ENCODE measurements at places on chromosomes 6 and 20. TPM values are rescaled to one million over a fixed set of nuclear protein-coding genes. Genes with fewer than 3 reads are reported as not detected.

FRK gene
- 5.9 TPM for total RNA-seq

C6orf52 gene
- total RNA-seq: 1.3 TPM

DNA sequence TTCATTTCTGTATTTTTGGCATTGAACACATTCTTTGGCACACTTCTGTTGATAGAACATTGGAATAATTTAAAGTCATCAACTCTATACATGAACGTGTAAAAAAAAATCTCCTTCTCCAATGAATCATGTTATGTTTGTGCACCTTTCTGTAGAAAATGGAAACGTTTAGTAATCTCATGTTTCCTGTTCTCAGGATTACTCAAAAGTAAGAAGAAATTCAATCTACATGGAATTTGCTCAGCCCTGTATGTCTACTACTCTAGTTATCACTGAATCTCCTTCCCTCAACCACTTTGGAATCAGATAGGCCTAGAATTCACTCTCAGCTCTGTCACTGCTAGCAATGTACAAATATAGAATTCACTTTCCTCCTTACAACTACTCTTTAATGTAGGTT, 103.6 kb downstream of the COL21A1 start:
- no peaks in the 10 kb centered on the region for H3K4me1 ChIP-seq
- H3K27ac ChIP-seq: no peak overlapping the region
- H3K27me3 ChIP-seq: no peaks in the 10 kb centered on the region
- no peak overlapping the region for H3K4me3 ChIP-seq
- no peaks in the 10 kb centered on the region for H3K36me3 ChIP-seq

DNA sequence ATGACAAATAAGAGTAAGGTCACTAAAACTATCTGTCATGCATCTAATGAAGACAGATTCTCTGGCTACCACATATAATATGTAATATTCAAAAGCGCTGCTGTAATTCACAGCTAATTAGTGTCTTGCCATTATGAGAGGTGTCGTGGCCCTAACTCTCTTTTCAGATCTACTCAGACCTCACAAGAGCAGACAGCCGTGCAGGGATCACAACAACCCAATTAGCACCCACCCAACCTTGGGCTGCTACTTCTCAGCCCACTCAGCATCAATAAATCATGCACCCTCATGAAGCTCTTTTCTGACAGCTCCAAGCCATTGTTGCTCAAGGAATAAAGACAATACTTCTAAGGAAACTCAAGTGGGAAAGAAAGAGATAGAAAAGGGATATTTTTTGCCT, 61.5 kb downstream of the FRK start:
- no peak overlapping the region for H3K27ac ChIP-seq
- H3K4me3 ChIP-seq: no peak overlapping the region

GRCh38 chr6:12729467-12729866, 12.9 kb downstream of the PHACTR1 start:
- no peak overlapping the region for H3K27ac ChIP-seq
- H3K4me3 ChIP-seq: no peak overlapping the region
- H3K36me3 ChIP-seq: no peaks in the 10 kb centered on the region
- no peaks in the 10 kb centered on the region for H3K27me3 ChIP-seq

DNA sequence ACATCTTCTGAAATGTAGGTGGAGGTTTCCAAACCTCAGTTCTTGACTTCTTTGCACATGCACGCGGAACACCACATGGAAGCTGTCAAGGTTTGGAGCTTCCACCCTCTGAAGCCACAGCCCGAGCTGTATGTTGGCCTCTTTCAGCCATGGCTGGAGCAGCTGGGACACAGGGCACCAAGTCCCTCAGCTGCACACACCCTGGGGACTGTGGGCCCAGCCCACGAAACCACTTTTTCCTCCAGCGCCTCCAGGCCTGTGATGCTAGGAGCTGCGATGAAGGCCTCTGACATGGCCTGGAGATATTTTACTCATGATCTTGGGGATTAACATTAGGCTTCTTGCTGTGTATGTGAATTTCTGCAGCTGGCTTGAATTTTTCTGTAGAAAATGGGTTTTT, 68.7 kb downstream of the RNF217 start:
- no peak overlapping the region for H3K4me3 ChIP-seq
- H3K36me3 ChIP-seq: no peaks in the 10 kb centered on the region
- DNase-seq: no peak
- H3K27me3 ChIP-seq: no peaks in the 10 kb centered on the region
- no peak overlapping the region for H3K27ac ChIP-seq
